M059J (cell line): ENCODE measurements at places on chromosomes 6 and 20.

DNA sequence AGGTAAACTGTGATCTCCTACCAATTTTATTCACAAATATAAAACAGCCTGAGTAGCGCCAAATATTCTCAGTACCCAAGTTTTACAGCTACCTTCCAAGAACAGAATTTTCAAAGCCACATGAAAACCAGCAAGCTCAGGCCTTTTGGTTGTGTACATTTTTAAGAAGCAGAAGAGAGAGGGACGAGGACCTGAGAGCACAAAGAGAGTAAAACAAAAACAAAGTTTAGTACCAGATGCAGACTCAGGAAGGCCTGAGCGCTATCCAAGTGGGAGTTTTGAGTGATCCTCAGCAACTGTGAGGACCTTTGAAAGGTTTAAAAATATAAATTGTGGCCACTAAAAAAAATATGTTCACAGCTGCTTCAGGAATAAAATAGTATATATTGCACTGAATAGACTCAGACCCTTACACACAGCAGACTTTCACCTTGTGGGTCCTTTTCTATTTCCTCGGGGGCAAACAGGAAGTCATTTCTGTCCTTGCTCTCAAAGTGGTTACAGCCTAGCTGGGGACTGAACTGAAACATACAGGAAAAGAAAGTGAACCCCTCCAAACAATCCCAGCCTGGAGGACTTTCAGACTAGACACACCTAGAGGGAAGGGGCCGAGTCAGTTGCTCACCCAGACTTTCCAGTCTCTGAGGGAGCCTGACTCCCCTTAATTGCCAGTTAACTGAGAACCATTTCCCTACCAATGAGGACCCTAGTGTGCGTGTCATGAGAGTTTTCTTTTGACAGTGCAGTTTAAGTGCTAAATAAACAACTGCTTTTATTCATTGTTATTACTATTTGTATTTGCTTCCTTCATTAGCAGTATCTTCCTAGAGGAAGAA, 48.5 kb upstream of the NT5E start:
- DNase-seq = no peak

- DNase-seq = peak; percentile 88
These were observed 49.4 kb upstream of the CARMIL1 start for GRCh38 chr6:25229671-25230321.

DNA sequence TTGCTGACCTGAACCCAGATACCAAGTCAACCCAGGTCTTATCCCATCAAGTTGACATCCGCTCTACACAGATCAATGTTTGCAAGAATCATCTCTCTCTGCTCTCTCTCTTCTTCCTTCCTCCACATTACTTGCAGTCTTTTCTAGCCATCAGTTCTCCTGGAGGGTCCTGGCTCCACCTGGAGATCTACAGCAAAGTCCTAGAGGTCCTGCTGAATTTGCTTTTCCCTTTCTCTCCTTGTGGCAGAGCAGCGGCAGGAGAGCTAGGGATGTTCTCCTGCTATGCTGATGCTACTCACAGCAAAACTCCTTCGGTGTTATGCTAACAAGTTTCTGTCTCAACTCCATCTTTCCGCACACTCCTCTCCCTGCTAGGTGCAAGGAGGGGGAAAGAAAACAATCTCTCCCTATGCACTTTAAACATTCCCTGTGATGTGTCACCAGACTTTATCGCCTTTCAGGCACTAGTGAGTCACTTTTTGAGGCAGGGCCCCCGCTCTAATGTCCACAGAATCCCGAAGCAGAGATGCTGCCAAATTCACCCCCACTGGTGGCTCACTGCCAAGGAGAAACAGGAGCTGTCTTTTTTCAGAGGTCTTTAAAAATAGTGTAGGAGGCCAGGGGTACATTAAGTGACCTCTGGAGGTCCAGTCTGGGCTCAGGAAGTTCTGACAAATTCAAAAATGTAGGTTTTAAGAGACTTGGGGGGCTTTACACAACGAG, 62.6 kb downstream of the FAM50B start:
- peak; percentile 97 for DNase-seq

- DNase-seq = no peak
These were observed 33.8 kb upstream of the LCA5 start for GRCh38 chr6:79571030-79571367.

GRCh38 chr20:38692436-38693411, 31.6 kb upstream of the SLC32A1 start:
- peak; percentile 77 for DNase-seq

DNA sequence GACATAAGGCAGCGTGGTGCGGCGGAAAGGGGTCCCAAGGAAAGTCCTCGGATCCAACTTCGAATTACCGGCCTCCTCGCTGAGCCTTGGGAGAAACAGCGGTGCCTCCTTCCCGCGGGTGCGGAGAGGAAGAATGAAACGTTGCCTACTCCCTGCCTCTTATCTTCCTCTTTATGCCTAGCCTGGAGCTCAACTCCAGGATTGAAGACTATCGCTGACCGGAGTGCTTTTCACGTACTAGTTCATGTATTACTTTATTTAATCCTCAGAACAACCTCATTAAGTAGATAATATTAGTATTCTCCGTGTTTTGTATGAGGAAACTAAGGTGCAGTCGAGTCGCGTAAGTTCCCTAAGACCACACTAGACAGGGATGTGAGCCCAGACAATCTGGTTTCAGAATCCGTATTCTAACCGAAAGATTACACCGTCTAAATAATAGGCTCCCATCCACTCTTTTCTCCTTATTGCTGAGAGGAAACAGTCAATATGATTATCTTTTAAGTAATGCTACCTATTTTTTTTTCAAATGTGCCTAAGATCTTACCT, 793 bp upstream of the PDSS2 start:
- no peak for DNase-seq

DNA sequence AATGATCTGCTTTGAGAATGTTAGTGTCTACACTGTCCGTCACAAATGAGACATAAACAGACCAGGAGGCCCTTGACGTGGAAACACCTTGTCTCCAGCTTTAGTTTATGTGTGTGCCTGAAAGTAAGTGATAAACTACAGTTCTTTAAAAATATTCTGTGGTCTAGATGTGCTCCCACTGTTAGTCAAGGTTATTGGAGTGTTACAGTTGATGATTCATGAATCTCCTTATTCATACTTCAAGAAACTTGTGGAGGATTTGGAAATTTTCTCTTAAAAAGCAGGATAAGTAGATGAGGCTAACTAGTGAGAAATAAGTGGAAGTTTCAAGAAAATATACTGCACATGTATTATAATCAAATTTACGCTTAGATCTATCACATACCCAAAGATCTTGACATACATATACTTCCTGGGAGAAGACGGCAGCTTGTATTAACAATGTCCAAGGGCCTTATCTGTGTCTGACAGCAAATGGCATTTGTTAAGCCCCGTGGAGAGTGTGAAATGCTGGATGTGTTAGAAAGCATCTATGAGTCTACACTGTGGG, 90.5 kb upstream of the MBOAT1 start:
- peak; percentile 65 for DNase-seq

DNA sequence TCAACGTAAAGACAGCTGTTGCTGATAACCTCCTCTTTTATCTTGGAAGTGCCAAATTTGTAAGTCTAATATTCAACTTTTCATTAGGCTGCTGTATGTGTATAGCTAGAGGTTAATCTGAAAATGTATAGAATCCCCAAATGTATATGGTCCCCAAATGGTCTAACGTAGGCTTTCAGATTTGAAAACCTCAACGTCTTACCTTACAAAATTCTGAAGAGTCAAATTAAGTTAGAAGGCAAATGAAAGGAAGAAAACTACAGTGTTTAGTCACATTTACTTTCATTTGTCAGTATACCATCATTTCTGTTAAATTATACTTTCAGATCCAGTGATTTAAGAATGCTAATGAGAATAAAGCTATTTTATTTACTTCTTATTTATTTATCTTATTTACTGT, 256.9 kb downstream of the ARHGAP18 start:
- DNase-seq = no peak

DNA sequence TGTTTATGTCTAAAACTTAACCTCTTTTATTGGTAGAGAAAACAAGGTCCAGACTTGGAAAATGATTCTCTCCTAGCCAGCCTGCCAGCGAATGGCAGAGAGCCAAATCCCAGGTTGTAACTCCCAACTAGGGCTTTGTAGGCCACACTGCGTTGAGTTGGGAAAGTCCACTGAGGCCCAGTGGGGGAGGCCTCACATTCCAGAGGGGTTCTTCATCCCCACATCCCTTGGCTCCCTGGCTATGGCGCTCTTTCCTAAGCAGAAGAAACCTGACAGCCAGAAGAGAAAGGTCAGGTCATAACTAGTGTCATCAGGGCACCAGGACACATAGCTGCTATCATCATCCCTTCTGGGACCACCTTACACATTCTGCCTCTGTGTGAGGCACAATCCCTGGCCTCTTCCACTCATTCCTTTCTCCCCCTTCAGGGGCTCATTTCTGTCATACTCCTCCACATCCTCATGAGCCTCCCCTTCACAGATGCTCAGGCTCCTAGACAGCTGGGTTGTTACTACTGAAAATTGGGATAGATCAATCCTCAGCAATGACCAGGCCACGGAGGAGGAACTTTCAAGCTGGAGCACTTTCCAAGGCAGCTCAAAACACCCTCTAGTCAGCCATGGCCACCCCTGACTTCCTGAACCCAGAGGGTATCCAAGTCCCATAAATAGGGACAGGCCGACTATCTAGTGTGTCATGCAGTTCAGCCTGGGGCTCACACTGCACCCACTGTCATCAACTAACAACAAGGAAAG, 48.6 kb downstream of the TCP11 start:
- DNase-seq = peak; percentile 96

DNA sequence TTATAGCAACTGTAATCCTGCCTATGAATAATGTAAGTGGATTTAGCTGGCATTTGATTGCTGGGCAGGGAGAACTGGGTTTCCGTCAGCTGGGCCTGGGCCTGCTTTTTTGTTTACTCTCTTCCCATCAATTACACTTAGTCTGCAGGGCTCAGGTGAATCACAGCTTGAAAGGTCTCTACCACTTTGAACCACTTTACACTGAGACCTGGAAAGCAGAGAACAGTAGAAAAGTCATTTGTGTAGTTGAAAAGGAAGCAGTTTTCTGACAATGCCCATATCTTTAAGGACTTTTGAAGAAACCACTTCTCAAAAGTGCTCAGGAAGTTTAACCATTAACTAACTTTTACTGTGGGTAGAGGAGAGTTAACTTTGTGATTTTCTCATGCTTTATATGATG, 315.4 kb upstream of the SASH1 start:
- no peak for DNase-seq

DNA sequence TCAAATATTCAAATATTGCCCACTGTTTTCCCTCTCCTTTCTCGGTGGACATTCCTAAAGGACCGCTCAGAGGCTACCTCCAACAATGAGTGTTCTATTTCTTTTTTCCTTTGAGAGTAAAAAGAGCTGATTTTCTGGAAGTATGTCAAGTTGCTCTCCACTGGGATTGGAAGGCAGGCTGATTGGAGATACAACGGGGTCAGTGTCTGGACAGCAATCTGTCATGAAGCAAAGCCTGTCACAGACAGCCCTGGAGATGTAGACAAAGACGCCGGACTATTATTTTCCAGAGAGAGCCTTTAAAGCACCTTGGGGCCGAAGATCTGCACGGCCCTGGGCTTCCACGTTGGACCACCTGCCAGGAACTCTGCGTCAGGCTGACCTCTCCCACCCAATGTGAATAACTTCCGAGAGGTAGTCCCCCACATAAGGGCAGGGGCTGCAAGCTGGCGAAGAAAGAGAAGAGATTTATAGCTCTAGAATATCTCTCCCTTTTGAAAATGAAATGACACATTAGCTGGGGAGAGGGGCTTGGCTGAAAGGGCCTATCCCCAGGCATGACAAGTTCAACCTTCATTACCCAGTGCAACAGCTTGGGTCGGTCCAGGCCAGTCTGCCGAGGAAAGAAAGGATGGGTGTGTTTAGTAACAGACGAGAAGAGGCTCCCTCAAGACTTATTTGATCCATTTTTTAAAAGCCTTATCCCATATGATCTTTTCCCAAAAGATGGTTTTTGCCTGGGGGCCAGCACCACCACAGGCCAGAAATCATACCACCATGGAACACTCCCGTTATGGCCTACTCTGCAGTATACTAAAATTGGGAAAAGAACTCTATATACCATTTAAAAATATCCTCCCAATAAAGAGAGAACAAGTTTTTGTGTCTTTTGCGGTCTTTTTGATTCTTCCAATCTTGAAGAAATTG, 131.1 kb downstream of the OLIG3 start:
- no peak for DNase-seq

- peak; percentile 86 for DNase-seq
These were observed 179.0 kb downstream of the BCAS1 start for GRCh38 chr20:53891306-53891894.

GRCh38 chr6:72032086-72032485, 145.7 kb downstream of the RIMS1 start:
- peak; percentile 25 for DNase-seq

- DNase-seq = no peak
These were observed 150.7 kb upstream of the PRDM1 start for GRCh38 chr6:105935416-105935815.

DNA sequence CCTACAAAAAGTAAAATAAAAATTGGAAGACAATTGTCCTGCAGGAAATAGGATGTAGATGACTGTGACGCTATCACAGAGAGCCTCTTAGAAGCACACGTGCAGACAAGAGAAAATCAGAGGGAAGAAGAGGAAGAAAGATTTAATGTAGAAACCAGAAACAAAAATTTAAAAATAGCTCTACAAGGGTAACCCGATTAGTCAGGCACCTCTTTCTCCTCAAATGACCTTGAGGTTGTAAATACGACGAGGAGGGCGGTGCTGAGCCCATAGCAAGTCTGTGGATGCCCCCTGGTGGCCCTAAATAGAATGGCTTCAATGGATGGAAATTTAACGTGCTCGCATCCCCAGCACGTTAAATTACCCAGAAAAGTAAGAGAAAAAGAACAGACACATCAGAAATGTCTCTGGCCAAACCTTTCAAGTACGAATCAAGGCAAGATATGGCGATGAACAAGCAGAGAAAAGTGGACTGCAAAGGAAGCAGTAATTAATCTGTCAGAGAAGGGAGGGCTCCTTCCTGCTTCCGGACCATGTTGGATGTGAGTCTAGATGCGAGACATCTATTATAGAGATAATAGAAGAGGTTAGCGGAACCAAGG, 4.2 kb upstream of the PRPH2 start:
- DNase-seq = peak; percentile 85

DNA sequence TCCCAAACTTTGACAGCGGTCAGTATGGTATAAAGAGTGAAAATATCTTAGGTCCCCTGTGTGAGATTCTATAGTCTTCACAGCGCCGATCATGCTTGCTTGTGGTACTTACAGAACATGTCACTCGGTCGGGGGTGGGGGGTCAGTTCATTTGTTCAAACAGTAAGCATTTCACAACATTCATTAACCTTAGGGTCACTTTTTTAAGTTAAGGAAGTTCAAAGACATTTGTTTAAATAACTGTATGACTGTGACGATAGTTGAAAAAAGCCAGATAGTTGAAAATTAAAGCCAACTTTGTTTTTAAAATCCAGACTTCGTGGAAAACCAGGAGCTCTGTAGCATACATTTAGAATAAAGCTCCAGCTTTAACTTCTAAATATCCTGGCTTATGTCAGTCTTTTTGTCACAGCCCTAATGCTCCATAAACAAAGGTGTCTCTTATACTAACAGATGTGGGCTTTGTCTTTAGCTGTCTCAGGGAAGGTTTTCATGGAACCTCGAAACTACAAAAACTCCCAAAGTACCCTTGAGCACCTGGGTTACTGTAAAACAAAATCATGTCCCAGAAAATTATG, 57.9 kb upstream of the PHACTR2 start:
- no peak for DNase-seq
